Placental pericyte (primary cell): ENCODE measurements at places on chromosomes 4 and X. TPM values are rescaled to one million over a fixed set of nuclear protein-coding genes. Genes with fewer than 3 reads are reported as not detected.

Gene ARAP2
- under 0.01 and 3.0 TPM in 2 replicates for total RNA-seq

Gene CXorf65
- total RNA-seq: not detected in 2 replicates

Gene HPGDS
- total RNA-seq: under 0.01 TPM in 1 of 2 replicates, not detected in the other

Gene CLDN34
- not detected in 2 replicates for total RNA-seq

Gene ELF4
- total RNA-seq: 24.2 and 30.9 TPM in 2 replicates

Gene WDR17
- 0.57 and 0.66 TPM in 2 replicates for total RNA-seq

Gene GABRQ
- total RNA-seq: not detected in 2 replicates

Gene MAGEB17
- total RNA-seq: not detected in 2 replicates
